ENCODE measurements at places on chromosomes 3 and 15.

GRCh38 chr3:48013288-48013980 is 2.8 kb downstream of the MAP4 start:
- DNase-seq, result no peak

DNA sequence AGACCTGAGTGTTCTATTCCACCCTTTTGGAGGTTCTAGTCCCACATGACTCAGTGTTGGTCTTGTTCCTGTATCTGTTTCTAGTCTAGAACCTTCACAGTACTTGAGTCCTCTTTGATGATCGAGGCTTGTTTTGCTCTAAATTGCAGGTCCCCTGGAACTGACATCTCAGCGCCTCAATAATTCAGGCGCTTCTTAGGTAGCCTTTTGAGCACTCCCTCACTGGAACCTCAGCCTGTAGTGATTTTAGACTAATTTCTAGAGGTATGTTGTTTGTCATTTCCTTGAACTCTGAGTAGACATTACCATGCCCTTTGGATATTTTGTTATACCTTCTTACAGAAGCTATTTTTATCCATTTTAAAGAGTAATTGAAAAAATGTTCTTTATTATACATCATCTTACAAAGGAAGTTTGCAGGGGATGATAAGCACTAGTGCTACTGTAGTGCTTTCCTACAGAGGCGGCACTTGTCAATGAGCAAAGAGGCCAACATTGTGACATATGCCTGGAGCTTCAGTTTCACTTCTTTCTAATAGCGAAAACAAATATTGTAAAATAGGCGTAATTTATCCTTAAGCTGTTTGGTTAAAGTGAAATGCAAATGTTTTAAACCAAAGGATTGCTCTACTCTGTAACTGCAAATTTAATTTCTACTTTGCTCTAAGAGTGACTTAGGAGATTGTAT is 75.7 kb downstream of the EFL1 start:
- no peak for DNase-seq

- DNase-seq, result no peak
Observed at GRCh38 chr3:107662586-107662985, 139.8 kb downstream of the BBX start.

- DNase-seq, result no peak
Observed at GRCh38 chr3:45623846-45624245, 29.3 kb downstream of the LIMD1 start.

DNA sequence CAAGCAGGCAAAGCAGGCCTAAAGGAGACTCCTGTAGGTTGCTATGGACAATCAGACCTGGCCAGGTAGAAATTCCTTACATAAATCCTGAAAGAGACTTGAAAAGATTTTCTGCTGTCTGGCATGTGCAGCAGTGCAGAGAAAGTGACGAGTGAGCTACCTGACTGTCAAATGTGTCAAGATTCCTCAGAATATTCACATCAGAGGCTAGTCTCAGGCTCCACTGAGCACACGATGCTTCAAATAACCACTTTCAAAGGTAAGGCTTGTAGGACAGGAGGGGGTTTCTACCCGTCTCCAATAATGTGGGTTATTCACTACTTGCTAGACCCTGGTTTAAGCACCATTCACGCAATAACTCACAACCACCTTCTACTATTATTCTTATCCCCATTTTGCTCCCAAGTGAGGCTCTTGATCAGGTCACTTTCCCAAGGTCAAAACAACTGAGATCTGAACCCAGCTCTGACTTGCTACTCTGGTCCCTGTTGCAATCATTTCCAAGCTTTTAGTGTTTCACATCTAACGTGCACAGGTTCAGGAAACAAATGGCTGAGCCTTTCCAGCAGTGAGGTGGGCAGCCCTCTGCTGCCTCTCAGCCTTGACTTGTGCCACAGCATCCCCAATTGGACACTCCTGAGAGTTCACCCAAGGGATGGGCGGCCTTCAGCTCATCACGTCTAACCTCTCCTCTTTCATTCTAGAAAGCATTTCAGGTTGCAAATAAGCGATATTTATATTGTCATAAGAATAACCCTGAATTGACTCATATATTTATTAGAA is 329.9 kb upstream of the WNT5A start:
- DNase-seq, result no peak

GRCh38 chr15:97729270-97729669 is 231.2 kb upstream of the ARRDC4 start:
- DNase-seq, result no peak

DNA sequence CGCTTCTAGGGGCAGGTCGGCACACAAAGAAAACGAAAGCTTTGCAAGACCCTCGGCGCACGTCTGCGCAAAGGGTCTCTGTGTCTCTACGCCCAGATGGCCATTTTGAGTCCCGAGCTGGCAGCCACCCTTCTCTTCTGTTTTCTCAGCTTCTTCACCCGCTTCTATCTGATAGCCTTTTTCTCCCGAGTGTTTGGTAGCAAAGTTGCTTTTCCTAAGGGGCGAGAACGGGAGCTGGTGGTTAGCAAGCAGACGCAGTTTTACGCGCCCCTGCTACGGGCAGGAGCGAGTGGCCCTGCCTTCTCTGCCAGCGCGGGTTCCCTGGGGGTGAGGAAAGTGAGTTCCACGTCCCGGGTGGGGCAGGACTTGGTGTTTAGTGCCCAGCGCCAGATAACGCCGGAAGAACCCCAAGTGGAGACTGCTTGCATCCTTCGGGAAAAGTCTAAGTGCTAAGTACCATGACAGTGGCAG is 2.9 kb upstream of the MKRN2 start:
- DNase-seq, result no peak

DNA sequence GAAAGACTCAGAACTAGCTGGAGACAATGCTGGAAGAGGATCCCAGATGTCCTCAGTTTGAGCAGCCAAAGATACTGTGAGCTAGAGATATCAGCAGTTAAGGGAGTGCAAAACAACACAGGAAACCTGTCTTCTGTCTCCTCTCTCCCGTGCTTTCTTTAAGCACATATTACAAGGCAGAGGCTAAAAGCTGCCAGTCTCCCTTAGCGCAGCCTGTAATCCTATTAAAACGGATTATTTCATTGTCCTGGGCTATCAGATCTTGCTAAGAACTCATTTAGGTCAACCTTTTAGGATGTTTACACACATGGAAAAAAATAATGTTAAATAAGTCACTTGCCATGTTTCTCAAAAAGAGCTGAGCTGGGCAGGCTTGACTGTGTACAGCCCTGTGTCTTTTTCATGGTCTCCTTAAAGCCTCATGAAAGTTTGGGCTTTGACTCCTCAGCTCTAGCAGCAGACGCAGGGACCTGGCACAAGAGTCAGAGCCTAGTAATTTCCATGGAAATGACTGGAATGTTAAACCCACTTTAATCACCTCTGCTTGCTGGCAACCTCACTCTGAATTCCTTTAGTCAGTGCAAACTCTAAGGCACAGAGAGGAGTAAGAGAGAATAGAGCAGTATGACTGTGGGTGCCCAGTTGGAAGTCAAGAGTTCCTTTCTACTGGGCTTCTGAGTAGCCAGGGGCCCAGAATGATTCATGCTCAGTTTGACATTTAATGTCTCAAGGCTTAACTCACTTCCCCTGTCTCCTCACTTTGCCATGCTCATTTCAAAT is 491.9 kb downstream of the NTRK3 start:
- no peak for DNase-seq

- DNase-seq, result no peak
Observed at GRCh38 chr3:179615458-179616173, 11.0 kb downstream of the NDUFB5 start.

GRCh38 chr15:68616397-68616796 is 37.6 kb downstream of the CORO2B start:
- DNase-seq, result no peak

GRCh38 chr3:81434161-81434560 is 327.3 kb downstream of the GBE1 start:
- no peak for DNase-seq

DNA sequence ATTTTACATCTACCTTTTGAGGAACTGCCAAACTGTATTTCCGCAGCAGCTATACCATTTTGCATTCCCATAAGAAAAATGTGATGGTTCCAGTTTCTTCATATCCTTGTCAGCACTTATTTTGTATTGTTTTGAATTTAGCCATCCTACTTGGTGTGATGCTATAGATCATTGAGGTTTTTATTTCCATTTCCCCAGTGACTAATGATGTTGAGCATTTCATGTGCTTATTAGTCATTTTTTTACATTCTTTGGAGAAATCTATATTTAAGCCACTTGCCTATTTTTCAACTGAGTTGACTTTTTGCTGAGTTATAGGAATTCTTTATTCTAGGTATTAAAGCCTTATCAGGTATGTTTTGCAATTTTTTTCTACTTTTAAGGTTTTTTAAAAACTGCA is 347.6 kb upstream of the RARB start:
- DNase-seq, result no peak

- no peak for DNase-seq
Observed at GRCh38 chr15:59792359-59792758, 103.2 kb upstream of the BNIP2 start.

- no peak for DNase-seq
Observed at GRCh38 chr3:9837701-9838582, 5.9 kb downstream of the RPUSD3 start.

DNA sequence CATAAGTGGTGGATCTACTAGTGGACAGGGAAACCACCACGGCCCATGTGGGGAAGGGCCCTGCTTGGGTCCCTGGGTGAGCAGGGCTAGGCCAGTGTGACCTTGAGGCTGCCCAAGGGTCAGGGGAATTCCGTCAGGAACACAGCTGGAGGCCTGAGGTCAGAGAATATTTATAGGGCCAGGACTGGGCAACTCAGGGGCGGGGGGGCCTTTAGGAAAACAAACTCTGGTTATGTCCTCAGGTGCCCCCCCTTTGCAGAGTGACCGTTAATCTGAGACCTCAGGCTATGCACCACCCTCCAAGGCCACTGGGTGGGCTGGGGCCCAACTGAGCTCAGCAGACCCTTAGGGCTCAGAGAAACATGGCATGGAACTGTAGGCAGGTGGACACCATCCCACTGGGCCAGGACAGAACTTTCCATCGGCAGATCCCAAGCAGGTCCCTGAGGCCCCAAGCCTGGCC is 2.5 kb downstream of the TWF2 start:
- no peak for DNase-seq

- no peak for DNase-seq
Observed at GRCh38 chr3:30277494-30277893, 328.9 kb upstream of the TGFBR2 start.

DNA sequence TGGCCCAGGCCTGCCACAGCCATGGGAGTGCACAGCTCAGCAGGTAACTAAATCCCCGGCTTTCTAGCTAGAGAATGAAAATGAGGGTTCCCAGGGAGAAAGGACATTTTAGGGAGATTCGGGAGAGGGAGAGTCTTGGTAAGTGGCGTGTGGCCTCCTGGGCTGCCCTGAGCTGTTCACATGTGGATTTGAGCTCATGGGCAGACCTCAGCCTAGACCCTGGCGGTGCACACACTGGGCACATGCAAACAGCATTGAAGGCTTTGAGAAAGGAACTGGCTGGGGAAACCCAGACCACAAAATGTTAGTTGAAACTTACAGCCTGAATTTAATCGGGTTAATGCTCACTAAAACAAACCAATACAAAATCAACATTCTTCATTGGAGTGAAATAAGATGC is 72.4 kb downstream of the TFRC start:
- DNase-seq, result no peak

DNA sequence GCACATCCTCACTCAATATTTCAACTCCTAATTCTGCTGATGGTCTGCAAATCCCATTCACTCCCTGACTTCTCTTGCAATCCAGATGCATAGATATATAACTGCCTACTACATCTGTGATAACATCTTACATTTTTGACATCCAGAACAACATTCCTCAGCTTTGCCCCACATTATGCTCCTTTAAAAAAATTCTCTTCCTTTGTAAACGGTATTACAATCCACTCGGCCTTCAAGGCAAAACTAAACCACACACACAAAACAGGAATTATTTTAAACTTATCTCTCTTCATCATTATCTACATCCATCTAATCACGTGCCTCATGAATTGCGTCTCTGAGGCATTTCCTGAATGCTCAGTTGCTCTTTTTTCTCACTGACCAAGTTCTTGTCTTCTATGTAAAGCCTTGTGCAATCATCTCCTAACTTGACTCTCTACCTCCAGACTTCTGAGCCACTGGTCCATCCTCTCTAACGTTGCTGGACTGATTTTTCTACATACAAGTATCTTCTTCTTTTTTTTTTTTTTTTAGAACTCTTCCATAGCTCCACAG is 117.0 kb downstream of the SATB1 start:
- no peak for DNase-seq

DNA sequence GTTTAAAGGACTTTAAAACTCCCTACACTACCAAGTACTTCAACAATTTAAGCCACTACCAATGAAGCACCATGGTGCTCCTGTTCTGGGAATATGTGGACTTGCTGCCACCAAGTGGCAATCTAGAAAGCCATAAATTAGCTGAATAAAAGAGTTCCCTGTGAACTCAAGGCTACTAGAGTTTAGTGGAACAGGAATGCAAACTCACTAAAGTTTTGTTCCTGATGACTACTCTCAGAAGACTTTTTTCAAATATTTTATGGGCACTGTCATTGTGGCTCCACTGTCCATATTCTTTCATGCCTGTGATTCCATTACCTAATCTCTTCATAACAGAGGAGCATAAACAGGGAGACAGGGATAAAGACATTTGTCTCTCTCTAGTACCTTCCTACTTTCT is 63.9 kb downstream of the TMCC1 start:
- DNase-seq, result peak; percentile 27

DNA sequence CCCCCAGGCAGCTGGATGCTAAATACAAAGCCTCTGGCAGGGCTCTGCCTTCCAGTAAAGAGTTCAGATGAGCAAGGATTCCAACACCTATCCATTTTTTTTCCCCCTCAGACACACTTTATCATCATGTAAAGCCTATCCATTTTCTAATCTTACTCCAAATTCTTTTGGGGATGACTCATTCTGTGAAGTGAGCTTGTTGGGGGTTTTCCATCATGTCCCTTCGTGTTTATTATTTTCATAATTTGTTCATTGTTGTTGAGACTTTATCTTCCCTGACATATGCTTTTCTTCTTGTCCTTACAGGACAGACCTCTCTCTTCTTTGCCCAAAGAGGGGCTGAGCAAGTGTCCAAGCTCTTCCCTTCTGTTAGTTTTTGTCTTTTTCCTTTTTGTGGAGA is 34.7 kb upstream of the SH3BP5 start:
- DNase-seq, result no peak

- DNase-seq, result no peak
Observed at GRCh38 chr3:177538048-177538749, 340.9 kb upstream of the TBL1XR1 start.

DNA sequence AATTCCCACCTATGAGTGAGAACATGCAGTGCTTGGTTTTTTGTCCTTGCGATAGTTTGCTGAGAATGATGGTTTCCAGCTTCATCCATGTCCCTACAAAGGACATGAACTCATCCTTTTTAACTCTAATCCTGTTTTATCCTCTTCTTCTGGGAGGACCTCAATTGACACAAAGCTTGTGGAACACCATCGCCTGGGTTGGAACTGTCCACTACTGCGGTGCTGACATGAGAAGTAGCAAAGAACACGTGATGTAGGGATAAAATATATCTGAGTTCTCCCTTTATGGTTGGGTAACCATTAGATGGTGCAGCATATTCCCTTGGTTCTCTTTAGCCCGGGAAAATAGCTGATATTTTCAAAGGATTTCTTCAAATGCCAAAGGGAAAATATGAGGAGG is 105.3 kb upstream of the TOPAZ1 start:
- DNase-seq, result no peak

- DNase-seq, result no peak
Observed at GRCh38 chr3:9192248-9193025, 57.0 kb downstream of the SRGAP3 start.

- DNase-seq, result no peak
Observed at GRCh38 chr3:177123822-177124221, 73.5 kb downstream of the TBL1XR1 start.

- DNase-seq, result no peak
Observed at GRCh38 chr3:41632700-41633099, 329.2 kb downstream of the ULK4 start.
